ENCODE measurements at places on chromosomes 13 and 19. TPM values are rescaled to one million over a fixed set of nuclear protein-coding genes. Genes with fewer than 3 reads are reported as not detected.

The PLPPR3 gene
- total RNA-seq = not detected

The ZBTB32 gene
- total RNA-seq = 282 TPM

The NLRP5 gene
- not detected for total RNA-seq

The ANKLE1 gene
- total RNA-seq = 21.0 TPM

The CYTH2 gene
- total RNA-seq = 25.9 TPM

The CCDC9 gene
- total RNA-seq = 21.3 TPM

The KIRREL2 gene
- 1.0 TPM for total RNA-seq

The CELF5 gene
- 0.21 TPM for total RNA-seq

The PRKACA gene
- 74.1 TPM for total RNA-seq

The ZNF784 gene
- 3.0 TPM for total RNA-seq

The CTXN1 gene
- total RNA-seq = 0.91 TPM

The KIR2DL1 gene
- total RNA-seq = 0.42 TPM

The YJEFN3 gene
- 7.3 TPM for total RNA-seq

The KLHL1 gene
- not detected for total RNA-seq

The CLDN10 gene
- total RNA-seq = not detected

The KIR2DL3 gene
- total RNA-seq = 0.74 TPM

The PNMA8A gene
- total RNA-seq = 1.2 TPM

The ZNF540 gene
- total RNA-seq = 1.2 TPM

The DPY19L3 gene
- 20.9 TPM for total RNA-seq

The C13orf42 gene
- total RNA-seq = not detected

The NLRP9 gene
- not detected for total RNA-seq

The ZNF850 gene
- 6.0 TPM for total RNA-seq

The PEG3 gene
- total RNA-seq = not detected

The RNASEH2A gene
- total RNA-seq = 60.7 TPM

The NUDT19 gene
- total RNA-seq = 19.2 TPM

The DAND5 gene
- total RNA-seq = not detected

The ZNF525 gene
- total RNA-seq = 18.3 TPM

The ZNF541 gene
- total RNA-seq = not detected

The NLRP8 gene
- total RNA-seq = not detected

The ZNF442 gene
- 1.5 TPM for total RNA-seq

The ZNF793 gene
- total RNA-seq = 3.4 TPM

Data from activated CD8-positive, alpha-beta memory T cell treated with anti-CD3 and anti-CD28 coated beads for 36 hours (primary cell).